Activated T-cell treated with anti-CD3 and anti-CD28 coated beads for 1 hour (primary cell): ENCODE measurements at places on chromosomes 2 and 18.

DNA sequence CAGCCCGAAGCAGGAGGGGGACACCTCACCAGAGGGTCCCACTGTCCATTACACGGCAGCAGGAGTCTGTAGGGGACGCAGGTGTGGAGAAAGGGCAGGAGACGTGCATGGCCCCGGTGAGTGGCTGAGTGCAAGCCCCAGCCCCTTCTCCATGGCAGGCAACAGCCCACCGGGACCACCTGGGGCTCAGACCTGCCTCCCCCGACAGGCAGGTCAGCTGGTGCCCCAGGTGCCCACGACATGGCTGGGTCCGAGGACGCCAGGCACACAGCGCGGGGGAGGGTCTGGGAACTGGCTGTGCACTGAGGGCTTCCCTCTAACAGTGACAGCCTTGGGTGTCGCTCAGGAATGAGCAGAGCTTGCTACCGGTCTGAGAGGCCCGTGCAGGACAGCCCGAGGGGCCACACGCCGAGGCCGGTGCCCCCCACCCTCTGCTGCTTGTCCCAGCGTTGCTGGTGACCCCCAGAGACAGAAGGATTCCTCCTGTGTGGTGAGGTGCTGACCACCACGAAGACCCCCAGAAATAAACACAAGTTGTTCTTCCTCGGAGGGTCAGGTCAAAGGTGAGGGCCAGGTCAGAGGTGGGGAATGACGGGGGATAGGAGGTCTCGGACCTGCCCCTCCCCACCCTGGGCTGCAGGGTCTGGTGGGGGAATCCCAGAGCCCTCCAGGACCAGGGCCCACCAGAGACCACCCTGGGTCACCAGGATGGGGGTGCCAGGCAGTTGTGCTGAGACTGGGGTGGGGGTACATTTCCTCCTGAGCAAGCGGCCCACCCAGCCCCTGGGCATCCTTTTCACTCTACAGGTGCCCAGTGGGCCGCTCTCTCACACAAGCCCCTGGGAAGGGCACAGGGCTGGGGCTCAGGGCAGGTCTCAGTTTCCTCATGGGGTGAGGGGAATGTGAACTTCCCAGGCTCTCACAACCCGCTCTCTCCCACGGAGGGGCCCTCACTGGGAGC, 50.6 kb downstream of the SLC66A2 start:
- DNase-seq: no peak

DNA sequence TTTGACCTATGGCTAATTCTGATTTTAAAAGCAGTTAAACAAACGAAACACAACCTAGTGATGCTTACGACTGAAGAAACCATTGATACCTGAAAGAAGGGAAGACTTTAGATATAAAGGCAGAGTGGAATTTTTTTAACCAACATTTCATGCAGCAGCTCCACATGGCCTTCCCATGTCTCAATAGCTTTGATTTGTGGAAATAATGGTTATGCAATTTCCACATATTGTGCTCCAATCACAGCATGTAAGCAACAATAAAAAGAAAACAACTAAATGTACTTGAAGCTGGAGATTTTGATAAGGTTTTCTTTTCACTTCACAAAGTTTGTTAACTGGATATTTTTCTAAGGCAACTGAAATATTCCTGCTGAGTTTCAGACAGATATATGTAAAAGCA, 82.0 kb upstream of the SLC39A10 start:
- no peak for DNase-seq

DNA sequence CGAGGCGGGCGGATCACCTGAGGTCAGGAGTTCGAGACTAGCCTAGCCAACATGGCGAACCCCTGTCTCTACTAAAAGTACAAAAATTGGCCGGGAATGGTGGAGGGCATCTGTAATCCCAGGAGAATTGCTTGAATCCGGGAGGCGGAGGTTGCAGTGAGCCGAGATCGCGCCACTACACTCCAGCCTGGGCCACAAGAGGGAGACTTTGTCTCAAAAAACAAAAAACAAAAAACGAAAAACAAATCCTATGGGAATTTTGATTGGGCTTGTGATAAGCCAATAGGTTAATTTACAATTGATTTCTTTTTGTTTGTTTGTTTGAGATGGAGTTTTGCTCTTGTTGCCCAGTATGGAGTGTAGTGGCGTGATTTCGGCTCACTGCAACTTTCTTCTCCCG, 24.2 kb upstream of the TOGARAM2 start:
- DNase-seq: no peak

- DNase-seq: peak; percentile 55
Observed at GRCh38 chr2:95074663-95075439, 46.8 kb downstream of the MRPS5 start.

DNA sequence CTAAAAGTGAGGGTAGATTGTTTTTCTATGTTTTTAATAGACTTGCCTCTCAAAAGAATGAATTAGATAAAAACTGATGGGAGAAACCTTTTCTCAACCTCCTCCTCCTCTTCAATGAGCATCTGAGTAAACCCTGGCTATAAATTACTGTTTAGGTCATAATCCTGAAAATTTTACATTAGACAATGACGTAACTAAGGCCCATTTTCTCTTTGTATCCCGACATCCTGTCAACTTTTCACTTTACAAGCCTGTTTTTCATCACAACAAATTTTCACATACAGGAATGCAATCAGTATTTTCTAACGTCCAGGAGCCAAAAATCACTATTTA, 1.3 kb downstream of the SPIRE1 start:
- DNase-seq: no peak

- DNase-seq: no peak
Observed at GRCh38 chr18:58625839-58626238, 3.1 kb downstream of the ALPK2 start.
